DMS 273 treated with DMSO at 0.1 percent for 48 hours (cell line): ENCODE measurements at places on chromosomes 4 and X.

GRCh38 chrX:103529550-103529949, 10.3 kb upstream of the RAB40A start:
- DNase-seq: no peak

DNA sequence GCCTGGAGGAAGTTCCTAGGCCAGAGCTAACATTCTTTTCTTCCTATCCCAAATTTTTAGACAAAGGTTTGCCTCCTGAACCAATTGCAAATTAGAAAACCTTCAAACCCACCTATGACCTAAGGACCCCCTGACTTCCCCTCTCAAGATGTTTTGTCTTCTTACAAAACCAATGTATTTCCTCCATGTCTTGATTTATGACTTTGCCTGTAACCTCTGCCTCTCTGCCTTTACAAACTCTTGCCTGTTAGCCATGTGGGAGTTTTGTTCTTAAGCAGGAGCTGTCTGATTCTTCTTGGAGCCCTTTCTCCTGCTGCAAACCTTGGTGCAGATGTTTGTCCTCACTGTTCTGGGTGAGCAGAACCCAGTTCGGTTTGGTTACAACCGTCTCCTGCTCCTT, 222.3 kb upstream of the BOD1L1 start:
- DNase-seq: no peak

DNA sequence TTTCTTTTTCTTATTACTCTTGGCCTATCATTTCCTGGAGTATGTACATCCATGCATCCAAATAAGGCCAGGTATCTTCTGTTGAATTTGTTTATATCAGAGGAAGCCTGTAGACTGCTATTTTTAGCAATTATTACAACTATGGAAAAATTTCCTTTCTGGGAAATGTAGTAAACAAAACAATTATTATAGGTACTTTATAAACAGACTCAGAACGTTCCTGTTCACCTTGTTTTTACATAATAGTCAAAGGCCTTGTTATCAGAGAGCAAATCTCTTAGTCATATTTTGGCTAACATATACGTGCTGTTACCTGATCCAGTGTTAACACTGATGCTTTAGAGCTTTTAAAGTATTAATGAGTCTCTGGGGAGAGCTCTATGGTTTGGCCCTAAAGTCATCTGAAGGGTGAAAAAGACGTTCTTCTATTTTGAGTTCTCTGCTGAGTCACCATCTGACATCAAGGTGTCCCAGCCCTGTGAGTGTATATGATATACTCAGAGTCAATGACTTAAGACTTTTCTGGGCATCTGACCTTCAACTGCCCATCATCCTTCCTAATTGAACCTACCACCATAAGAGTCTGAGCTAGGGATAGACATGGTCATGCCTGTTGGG, 7.3 kb downstream of the SPARCL1 start:
- DNase-seq: no peak

GRCh38 chr4:74083546-74083945, 15.4 kb downstream of the CXCL2 start:
- DNase-seq: no peak

DNA sequence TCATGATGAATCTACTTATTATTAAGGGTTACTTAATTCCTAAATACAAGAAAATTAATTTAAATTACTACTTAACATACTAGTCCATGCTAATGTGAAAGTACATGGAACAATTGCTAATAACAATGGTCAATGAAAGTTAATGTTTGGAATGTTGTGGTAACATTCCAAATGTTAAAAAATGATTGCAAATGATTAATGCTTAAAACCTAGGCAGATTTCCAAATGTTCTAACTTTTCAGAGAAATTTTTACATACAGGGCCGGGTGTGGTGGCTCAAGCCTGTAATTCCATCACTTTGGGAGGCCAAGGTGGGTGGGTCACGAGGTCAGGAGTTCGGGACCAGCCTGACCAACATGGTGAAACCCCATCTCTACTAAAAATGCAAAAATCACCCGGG, 1851.3 kb upstream of the PCDH7 start:
- no peak for DNase-seq

- no peak for DNase-seq
These were observed 13.4 kb downstream of the RBMX2 start for GRCh38 chrX:130415201-130415600.

- DNase-seq: no peak
These were observed 1082.2 kb downstream of the C4orf33 start for GRCh38 chr4:130178106-130178505.

- DNase-seq: no peak
These were observed 11.4 kb downstream of the FAM120C start for GRCh38 chrX:54171527-54172250.

GRCh38 chr4:8675383-8675782, 82.8 kb downstream of the CPZ start:
- DNase-seq: no peak

DNA sequence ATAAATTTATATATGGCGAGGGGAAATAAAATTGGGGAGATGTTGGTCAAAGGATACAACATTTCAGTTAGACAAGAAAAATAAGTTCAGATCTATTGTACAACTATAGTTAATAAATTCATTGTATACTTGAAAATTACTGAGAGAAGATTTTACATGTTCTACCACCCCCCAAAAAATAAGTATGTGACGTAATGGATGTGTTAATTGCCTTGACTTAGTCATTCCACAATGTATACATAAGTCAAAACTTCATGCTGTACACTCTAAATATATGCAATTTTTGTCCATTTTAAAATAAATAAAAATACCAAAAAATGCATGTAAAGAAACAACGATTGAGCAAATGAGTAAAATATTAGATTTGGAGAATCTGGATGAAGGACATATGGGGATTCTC, 1.8 kb downstream of the USP11 start:
- no peak for DNase-seq

GRCh38 chr4:1465173-1466033, 59.2 kb upstream of the NKX1-1 start:
- DNase-seq: no peak

- DNase-seq: no peak
These were observed 23.8 kb downstream of the MSL3 start for GRCh38 chrX:11781734-11782370.

GRCh38 chr4:29415771-29416170, 1304.4 kb upstream of the PCDH7 start:
- no peak for DNase-seq

GRCh38 chrX:132639446-132639845, 150.6 kb upstream of the MBNL3 start:
- no peak for DNase-seq

DNA sequence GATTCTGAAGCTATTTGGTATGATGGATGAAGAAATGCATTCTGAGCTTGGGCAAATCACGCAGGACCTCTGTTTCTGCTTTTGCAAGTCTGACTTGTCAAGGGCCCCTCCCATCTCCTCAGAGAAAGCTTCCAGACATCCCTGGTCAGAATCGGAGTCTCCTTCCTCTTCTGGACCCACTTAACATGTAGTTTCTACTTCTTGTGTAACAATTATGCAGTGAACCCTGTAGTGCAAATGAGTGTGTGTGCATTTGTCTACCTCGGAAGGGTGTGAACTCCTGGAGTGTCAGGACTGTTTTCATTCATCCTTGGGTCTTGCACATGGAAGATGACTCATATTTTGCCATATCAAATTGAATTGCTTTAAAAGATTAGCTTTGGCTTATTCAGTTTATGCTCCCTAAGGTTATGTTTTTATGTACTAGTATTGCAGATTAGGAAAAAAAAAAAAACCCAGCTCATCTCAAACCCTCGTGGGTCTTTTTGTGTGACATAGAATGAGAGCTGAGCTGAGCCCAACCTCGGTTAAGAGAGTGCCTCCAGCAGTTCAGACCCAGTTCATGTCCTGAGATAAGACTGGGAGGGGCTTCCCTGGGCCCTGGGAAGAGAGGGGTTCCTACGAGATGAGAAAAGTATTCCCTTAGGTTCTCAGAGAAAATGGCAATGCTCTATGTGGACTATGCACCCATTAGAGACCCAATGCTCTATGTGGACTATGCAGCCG, 61.1 kb upstream of the RPL34 start:
- no peak for DNase-seq

DNA sequence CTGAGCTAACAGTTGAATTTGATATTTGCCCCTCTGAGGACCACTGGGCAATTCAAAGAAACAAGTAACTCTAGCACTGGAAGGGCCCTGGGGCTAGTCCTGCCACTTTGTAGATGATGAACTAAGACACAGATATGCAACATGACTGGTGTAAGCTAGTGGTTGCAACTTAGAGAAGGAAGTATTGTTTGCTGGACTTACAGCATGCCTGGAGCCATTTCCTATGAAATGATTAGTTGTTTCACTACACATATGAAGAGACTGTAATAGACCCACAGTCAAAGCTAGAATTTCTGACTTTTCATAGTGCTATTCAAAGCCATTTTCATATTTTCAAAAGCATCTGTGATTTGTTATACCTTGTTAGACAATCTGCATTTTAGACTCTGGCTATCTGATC, 96.2 kb downstream of the TSPAN7 start:
- DNase-seq: no peak

GRCh38 chr4:78360466-78360865, 191.1 kb upstream of the ANXA3 start:
- DNase-seq: no peak

DNA sequence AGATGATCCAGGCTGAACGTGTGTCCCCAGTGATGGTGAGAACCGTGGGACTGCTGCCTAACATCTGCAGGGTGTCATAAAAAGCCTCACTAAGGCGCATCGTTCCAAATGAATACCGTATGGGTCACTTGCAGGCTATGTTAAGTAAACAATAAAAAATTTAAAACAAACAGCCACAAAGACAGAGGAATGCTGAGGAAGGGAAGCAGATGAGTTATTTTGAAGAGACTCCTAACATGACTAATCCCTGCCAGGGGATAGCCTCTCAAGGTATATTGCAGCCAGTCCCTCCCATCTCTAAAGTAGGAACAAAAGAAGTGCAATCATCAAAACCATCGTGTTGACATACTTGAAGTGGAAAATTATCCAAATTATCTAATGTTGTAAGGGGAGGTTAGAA, 83.8 kb downstream of the UNC5C start:
- DNase-seq: no peak
